T-helper 22 cell (primary cell): ENCODE measurements at places on chromosomes 11 and 22.

DNA sequence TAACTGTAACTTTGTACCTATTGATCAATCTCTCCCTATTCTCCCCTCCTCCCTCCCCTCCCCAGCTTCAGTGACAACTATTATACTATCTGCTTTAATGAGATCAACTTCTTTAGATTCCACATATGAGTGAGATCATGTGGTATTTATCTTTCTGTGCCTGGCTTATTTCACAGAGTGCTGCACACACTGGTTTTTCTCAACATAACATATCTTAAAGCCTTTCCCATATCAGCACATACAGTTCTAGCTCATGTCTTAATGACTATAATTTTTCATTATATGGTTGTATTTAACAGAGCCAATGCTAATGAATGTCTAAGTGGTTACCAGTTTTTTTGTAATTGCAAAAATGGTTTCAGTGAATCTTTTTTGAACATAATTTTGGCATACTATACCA is 340.3 kb upstream of the DDI1 start:
- DNase-seq = no peak

DNA sequence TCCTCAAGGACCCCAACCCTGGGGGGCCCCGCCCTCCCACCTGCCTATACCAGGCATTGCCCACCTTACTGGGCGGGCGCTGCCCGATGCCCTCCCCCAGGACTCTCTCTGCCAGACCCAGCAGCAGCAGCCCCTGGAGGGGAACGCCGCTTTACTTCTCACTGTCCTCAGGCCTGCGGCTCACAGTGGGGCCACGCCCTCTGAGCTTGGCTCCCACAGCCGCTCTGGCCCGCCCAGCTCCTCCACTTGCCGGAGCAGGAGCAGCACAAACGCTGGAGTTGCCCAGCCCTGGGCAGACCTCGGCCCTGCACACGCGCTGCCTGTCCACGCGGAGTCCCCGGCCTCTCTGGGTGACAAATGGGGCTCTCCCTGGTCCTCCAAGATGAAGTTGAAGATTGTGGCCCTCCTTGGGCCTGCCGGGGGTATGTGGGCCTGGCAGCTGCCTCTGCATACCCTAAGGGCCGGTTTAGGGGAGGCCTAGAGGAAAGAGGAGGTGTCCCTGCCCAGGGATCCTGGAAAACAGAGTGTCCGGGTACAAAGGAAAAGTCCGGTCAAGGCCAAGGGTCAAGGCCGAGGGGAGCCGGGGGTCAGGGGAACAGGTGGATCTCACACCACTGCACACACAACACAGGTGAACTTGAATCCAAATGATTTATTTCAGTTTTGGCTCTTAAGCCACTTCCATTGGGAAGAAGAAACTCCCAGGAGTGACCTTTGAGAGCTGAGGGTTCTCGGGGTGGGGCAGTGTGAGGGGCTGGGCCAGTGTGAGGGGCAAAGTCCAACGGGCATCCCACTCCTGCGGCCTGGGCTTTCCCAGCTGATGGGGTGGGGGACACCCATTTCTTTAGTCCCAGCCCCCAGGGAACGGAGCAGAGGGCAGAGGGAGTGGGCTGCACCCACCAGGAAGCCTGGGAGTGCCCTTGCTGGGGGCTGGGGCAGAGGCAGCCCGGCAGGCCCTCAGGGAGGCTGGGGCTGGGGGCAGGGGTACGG is 674 bp upstream of the BAIAP2L2 start:
- DNase-seq = no peak

- DNase-seq = peak; percentile 71
Measured at GRCh38 chr11:85823816-85824215, 12.9 kb upstream of the SYTL2 start.

- DNase-seq = no peak
Measured at GRCh38 chr11:12461516-12461915, 84.1 kb downstream of the PARVA start.

GRCh38 chr22:46320166-46320710 is 15.3 kb upstream of the TRMU start:
- DNase-seq = no peak

GRCh38 chr11:126834149-126834548 is 166.4 kb downstream of the KIRREL3 start:
- DNase-seq = no peak

DNA sequence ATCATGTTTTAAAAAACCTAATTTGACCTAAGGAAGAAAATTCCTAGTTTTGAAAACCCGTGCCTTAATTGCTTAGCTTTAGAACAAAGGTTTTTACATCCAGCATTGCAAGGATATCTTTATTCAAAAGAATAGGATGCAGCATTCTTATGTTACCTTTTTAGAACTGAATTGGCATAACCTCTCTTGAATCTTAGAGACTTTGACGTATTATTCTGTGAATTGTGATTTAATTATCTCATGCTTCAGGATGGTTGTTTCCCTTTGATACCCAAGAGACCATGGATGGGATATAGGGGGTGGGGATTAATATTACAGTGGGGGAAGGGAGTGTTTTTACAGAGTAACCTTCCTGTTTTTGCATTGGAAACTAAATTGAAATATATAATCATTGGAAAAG is 49.4 kb downstream of the ARHGEF12 start:
- DNase-seq = no peak

- no peak for DNase-seq
Measured at GRCh38 chr22:45051946-45052345, 42.1 kb upstream of the PHF21B start.
